ENCODE measurements at places on chromosomes 16 and 17.

- no peak for DNase-seq
Observed at GRCh38 chr16:80034948-80035663, 434.6 kb upstream of the MAF start.

DNA sequence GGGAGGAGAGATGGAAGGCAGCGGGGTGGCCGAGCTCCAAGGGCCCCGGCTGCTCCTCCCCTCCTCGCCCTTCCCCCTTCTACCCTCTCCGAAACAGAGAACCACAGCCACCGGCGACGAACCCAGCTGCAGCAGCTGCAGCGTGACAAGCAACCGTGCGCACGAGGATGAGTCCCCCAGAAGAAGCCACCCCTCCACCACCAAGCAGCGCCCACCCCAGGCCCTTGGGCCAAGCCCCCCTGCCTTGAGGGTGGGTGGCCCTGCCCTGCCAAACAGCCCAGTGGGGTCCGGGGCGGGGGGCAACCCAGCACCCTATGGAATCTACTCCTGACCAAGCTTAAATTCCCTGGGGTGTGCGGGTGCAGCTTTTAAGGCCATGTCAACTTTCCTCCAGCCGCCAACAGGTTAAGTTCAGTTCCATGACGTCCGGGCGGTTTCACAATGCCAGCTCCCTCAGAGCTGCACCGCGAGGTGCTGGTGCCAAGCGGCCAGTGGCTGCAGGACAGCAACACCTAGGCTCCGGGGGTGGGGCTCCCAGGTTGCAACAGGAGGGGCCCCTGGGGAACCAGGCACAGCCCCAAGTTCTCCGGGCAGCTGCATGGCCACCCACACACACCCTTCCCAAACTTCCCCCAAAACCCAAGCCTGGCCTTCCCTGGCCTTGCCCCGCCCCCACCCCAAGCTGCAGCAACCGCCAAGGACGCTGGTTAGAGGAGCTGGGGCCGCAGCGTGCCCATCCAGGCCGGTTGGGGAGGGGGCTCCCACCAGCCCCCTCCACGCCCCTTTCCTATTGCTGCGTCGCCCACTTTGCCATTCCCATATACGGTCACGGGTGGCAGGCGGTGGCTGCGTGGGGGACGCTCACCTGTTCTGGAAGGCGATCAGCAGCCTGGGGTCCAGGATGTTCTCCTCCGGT is 2.0 kb downstream of the CBX4 start:
- no peak for DNase-seq

GRCh38 chr17:7114241-7114874 is at the start of gene ASGR2:
ASGR2 (minus strand) TSS chr17:7114822; CDS start chr17:7114240, 582 bp downstream.
- DNase-seq = no peak

DNA sequence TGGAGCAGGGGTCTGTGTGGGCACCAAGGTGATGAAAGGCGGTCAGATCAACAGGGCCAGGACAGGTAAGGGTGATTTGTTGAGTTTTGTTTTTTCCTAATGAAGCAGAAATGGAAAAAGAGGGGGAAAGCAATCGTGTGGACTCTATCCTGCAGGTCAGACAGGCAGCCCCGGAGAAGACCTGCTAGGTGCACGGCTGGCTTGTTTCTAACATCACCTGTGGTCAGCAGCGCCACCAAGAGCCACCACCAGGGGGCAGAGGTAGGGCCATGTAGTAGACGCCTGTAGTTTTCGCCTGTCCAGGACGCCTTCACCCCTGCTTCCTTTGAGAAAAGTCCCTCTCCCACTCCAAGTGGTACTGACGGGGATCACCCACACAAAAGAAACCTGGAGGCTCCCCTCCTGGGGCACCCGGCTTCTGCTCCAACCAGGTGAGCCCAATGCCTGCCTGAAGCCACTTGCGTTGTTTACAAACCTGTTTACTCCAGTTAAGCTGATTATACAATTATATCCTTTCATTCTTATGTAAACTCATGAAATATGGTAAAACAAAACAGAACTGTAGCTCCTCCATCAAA is 54.2 kb upstream of the SEC14L1 start:
- peak; percentile 90 for DNase-seq

DNA sequence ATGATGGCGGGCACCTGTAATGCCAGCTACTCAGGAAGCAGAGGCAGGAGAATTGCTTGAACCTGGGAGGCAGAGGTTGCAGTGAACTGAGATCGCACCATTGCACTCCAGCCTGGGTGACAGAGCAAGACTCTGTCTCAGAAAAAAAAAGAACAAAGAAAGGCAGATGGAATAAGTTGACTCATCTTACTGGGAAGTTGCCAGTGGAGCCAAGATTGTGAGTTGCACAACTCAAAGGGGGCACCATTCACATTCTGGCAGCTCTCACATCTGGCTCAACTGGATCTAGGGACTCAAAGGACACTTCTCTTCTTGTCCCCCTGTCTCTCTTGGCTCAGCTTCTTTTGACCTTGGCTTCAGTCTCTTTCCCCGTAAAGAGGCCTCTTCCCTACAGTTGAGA is 53.7 kb upstream of the ETV4 start:
- DNase-seq = no peak

GRCh38 chr17:74922694-74923537 is at the start of gene USH1G:
USH1G (minus strand) TSS chr17:74923255; CDS start chr17:74923073, 182 bp downstream.
- no peak for DNase-seq

GRCh38 chr16:23071196-23072083 is 77.8 kb downstream of the USP31 start:
- DNase-seq = no peak

DNA sequence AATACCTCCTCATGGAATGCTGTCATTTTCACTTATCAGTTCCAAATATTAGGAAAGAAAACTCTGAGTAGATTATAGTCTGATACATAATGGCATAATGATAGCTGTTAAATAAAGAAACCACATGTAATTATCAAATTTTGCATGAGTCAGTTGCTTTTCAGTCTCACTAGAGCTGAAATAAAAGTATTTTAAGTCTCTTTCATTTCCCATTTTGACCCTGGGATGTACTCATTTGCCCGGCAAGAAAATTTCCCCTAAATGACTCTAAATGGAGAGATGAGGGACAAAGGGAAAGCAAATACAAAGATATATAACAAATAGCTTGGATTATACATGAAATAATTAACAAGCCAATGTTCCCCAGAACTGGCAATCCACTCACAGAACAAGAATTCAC is 47.9 kb upstream of the CPHXL start:
- DNase-seq = no peak

DNA sequence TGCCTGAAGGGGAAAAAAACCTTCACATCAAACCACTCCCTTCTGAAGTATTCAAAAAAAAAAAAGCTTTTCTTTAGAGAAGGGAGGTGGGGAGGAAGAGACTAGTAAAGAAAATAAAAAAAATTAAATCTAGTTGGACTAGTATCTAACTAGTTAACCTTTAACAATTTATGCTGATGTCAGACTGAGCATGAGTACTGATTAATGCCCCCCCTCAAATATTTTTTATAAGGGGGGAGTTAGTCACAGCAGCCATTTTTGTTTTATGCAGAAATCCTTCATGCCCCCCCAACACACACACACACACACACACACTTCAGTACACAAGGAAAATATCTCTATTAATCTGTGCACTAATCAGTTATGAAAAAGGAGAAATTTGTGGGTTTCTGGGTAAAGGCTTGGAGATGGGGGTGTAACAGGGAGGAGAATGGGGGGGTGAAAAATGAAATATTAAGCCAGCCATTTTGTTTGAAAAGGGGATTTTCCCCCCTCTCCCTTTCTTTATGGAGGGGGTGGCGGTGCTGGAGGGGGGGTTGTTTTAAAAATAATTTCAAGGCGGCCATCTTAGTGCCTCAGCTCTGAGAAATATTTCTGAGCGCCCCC is 4.7 kb upstream of the CHD3 start:
- DNase-seq = no peak

DNA sequence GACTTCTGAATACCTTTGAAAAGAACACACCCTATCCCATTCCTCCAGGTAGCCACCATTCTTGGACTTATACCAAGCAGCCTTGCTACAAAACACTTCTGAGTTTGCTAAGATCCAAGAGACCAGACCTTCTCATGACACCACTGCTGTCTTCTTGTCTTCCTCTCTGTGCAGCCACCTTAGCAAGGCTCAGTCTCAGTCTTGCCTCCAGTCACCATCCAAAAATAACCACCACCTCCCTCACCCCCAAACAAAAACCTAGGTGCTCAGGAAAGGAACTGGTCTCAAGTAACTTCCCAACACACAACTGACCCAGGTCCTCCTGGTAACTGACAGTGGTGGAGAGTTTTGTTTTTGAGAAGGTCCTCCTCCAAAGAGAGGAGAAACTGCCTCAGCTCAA is 90.9 kb upstream of the CORO6 start:
- DNase-seq = no peak

DNA sequence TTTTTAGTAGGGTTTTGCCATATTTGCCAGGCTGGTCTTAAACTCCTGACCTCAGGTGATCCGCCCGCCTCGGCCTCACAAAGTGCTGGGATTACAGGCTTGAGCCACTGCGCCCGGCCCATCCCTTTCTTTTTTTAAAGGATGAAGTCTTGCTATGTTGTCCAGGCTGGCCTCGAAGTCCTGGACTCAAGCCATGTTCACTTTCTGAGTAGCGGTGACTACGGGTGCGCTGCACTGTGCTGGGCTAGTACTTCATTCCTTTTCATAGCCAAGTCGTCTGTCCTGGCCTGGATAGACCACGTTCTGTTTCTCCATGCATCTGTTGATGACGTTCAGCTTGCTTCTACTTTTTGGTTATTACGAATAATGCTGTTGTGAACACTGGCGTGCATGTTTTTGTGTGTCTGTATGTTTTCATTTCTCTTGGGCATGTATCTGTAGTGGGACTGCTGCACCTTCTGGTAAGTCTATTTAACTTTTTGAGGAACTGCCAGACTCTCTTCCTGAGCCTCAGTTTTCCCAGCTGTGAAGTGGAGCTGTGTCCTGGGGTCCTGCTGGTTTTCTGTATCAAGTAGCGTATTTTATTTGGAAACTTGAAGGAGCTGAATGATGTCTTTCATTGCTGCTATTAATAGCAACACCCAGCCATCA is 40.0 kb upstream of the GSE1 start:
- no peak for DNase-seq

DNA sequence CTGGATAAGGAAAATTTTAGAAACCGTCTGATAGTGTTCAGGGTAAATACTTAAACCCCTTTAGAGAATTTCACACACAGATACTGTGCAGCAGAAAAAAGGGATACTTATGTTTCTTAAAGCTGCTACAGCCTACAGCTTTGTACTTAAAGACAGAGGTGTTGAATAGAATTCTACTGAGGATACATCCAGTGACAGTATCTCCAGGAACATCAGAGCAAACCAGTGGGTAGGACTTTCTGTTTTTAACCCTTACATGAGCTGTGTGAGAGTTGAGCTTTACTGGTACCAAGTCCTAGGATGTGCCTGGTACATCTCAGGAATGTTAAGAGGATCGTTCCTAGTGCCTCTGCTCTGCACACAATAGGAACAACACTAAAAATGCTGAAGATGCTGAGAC is 191.5 kb downstream of the FTO start:
- no peak for DNase-seq

DNA sequence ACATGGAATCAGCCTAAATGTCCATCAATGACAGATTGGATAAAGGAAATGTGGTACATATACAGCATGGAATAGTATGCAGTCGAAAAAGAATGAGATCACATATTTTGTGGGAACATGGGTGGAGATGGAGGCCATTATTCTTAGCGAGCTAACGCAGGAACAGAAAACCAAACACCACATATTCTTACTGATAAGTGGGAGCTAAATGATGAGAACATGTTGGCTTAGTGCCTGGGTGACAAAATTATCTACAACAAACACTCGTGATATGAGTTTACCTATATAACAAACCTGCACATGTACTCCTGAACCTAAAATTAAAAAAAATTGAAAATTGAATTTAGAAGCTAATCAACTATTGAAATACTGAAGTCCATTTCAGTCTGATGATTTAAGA is 6.1 kb downstream of the ANKS4B start:
- no peak for DNase-seq

DNA sequence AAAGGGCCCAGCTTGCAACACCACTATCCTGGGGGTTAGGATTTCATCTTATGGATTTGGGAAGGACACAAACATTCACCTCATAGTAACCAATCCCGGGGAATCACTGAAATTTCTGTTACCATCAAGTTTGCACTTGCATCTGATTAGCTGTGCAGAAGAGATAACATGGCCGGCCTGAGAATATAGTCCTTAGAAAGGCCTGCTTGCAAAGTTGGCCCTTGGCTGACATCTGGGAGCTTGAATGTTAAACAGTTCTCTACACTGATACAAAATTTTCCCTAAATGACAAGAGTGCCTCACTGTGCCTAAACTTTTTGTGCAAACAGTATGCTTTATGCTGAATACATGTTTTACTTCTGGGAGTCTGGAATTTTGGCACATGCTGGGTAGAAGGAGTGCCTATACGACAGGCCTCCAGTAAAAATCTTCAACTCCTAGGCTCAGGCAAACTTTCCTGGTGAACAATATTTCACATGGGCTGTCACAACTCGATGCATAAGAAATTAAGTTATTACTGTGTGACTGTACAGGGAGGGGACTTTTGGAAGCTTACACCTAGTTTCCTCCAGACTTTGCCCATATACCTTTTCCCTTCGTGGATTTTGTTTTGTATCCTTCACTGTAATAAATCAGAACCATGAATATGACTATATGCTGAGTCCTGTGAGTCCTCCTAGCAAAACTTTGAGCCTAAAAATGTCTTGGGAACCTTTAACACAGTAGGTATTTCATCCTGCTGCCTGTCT is 31.3 kb downstream of the TBC1D3B start:
- no peak for DNase-seq

Data from activated naive CD4-positive, alpha-beta T cell treated with anti-CD3 and anti-CD28 coated beads, Interleukin-2, amount 50 U/mL, for 72 hours (primary cell).